ENCODE measurements at places on chromosomes 3 and 15.
A peak's percentile ranks its signal among the peaks of the same experiment; 100 is the strongest.

DNA sequence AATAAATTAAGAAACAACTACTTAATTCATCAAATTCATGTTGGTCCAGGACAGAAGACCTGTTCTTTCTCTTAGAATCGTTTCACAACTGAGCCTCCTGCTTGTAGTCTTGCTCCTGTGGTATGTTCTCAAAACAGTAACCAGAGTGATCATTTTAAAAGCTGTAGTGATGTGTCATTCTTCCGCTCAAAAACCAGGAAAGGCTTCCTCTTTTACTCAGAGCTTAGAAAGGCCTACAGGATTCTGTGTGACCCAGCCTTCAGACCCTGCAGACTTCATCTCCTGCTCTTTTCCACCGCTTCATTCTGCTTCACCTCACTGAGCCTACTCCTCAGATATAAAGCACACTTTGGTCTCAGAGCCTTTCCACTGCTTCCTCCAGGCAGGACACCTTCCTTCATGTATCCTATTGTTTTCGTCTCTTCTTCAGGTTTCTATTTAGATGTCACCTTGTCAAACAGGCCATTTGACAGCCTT, 22.7 kb downstream of the ST6GAL1 start:
- ATAC-seq = peak; percentile 80

GRCh38 chr3:63762934-63763550, 56.1 kb upstream of the C3orf49 start:
- no peak for ATAC-seq

DNA sequence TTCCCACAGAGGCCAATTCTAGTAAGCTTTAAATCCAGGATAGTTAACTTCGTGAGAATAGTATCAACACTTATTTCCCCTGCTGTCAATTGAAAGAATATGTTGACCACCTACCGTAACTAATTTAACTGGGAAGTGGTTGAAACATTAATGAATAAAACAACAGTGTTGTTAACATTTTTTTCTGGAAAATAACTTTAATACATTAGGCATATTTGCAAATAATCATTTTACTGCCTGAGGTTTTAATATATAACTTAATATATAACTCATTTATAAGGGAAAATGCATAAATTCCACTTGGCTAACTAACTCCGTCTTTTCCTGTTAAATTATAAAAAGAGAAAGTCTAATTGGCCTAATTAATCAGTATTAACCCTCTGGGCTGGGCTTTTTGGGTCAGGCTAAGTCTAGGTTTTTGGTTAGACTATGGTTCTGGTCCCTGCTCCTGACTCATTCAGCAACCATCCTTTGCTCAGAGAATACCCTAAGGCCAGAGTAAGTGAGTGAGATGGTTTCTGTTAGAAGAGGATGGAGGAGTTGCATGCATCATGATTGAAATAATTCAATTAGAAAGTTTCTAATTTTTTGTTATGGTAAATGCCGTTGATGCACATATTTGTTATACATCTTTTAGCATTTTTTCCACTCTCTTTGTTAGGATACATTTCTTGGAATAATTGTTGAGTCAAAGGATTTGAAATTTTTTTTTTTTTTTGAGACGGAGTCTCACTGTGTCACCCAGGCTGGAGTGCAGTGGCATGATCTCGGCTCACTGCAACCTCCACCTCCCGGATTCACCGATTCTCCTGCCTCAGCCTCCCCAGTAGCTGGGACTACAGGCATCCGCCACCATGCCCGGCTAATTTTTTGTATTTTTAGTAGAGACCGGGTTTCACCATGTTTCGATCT, 10.8 kb upstream of the SKIL start:
- ATAC-seq = peak; percentile 27

- ATAC-seq = peak; percentile 69
Measured at GRCh38 chr15:62067448-62068044, 769 bp downstream of the C2CD4A start.

DNA sequence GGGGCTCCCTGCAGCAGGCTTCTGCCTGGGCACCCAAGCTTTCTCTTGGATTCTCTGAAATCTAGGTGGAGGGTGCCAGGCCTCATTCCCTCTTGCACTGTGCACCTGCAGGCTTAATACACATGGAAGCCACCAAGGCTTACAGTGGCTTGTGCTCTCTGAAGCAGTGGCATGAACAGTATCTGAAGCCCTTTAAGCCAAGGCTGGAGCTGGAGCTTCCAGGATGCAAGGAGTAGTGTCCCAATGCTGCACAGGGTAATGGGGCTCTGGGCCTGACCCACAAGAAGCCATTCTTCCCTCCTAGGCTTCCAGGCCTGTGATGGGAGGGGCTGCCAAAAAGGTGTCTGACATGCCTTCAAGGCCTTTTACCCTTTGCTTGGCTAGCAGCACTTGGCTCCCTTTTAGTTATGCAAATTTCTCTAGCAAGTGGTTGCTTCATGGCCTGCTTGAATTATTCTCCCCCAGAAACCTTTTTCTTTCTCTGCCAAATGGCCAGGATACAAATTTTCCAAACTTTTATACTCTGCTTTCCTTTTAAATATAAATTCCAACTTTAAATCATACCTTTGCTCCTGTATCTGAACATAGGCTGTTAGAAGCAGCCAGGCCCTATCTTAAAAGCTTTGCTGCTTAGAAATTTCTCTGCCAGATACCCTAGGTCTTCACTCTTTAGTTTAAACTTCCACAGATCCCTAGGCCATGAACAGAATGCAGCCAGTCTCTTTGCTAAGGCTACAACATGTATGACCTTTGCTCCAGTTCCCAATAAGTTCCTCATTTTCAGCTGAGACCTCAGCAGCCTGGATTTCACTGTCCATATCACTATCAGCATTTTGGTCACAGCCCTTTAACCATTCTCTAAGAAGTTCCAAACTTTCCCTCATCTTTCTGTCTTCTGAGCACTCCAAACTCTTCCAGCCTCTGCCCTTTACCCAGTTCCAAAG, 201.1 kb upstream of the LRRFIP2 start:
- no peak for ATAC-seq

DNA sequence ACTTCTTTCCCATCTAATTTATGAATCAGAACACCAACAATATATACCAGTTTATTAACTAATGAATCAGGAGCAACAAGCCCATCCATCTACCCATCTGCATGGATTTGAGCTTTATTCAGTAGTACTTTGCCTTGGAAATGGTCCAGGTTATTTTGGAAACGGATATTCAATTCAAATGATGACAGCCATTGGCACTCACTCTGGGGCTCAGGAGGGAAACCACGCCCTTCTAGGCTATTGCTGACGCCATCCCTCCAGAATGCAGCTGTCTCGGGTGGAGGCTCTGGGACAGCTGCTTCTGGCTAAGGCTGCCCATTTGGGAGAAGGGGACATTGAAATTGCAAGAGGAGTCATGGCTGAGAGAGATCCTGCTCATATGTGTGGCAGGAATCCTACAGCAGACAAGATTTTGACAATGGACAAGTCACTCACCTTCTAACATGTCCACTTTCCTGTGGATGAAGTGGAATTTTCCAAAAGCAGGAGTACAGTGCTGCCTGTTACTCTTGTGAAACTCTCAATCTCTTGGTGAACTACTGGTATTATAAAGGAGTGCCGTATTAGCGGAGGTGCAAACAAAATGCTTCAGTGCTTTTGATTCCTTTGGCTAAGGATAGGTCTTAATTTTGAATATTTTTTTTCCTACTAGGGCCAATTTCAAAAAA, 29.3 kb upstream of the TRAK1 start:
- ATAC-seq = no peak

GRCh38 chr15:39462691-39463090, 118.2 kb upstream of the THBS1 start:
- ATAC-seq = no peak

DNA sequence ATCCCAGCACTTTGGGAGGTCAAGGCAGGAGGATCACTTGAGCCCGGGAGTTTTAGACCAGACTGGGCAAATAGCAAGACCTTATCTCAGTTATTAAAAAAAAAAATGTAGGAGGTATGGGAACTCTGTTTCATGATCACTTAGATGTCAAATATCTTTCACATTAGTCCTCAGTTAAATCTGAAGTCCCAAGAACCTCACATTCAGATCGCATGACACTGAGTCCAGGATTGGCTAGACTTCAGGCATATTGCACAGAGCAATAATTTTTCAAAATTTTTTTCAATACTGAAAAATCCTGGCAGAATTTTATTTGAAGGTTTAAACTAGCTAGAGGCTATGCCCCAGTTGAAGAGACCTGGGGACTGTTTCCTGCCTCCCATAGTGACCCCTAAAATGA, 56.3 kb upstream of the ZNF148 start:
- no peak for ATAC-seq

DNA sequence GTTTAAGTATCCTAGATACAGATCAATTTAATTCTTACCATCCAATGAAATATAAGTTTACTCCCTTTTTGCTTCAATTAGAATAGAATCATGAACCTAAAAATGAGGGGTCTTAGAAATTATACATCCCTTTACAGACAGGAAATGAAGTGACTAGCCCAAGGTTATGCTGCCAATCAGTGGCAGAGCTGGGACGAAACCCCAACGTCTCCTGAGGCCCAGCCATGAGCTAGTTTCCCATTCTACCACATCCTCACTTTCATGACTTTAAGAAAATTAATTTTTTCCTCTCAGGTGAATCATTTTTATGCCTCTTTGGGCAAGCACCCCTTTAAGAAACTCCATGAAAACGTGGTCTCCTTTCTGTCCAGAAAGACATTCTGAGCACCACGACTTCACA, 11.2 kb downstream of the LRIG1 start:
- peak; percentile 67 for ATAC-seq

- ATAC-seq = no peak
Measured at GRCh38 chr3:97464035-97464434, 300.5 kb upstream of the ARL6 start.

DNA sequence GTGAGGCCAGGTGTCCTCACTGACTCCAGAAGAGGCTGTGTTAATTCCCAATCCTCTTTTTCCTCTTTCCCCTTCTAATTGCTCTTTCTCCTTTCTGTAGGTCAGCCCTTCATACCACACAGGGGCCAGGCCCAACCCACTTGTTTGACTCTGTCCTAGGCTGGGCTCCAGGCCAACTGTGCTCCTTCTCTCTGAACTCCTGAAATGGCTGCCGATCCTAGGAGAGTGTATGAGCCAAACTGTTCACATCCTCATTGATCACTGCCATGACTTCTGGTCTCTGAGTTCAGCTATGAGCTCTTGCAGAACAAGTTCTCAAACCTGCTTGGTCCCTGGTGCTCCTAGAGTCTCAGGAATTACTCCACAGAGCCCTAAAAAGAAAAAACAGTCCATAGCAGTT, 145.1 kb downstream of the VGLL4 start:
- ATAC-seq = no peak

- ATAC-seq = no peak
Measured at GRCh38 chr15:40163657-40164416, 3.0 kb downstream of the BUB1B start.

DNA sequence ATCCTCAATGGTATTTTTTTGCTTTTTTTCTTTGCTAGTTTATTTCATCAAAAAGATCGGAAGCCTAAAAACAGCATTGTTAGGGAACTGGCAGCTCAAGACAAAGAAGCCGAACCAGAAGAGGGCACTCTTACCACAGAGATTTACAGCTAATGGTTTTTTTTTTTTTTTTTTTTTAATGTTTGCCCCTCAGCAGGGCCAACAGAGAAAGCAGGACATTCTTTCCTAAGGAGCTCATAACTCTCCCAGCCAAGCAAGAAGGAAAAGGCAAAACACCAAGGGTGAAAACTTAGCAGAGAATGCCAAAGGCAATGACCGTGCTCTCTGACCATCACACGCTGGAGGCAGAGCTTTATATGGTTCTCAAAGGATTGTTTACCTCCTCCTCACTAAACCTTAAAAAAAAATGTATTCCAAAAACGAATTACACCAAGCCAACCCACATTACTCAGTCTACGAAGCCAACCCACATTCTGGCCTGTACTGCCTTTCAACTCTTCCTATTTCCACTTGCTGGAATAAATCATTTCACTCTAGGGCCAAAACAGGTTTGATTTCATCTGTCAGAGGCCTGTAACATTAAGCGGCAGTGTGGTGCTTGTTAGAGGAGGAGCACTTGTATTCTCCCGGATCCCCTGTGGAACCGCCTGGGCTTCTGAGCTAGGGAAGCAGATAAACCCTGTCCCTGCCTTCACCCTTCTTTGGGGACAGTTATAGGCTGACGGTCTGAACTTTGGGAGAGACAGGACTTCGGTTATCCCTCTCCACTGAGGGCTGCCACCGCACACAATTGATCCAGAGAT, 35.6 kb upstream of the GYG1 start:
- ATAC-seq = no peak
